ENCODE measurements at places on chromosomes 7 and 10.

DNA sequence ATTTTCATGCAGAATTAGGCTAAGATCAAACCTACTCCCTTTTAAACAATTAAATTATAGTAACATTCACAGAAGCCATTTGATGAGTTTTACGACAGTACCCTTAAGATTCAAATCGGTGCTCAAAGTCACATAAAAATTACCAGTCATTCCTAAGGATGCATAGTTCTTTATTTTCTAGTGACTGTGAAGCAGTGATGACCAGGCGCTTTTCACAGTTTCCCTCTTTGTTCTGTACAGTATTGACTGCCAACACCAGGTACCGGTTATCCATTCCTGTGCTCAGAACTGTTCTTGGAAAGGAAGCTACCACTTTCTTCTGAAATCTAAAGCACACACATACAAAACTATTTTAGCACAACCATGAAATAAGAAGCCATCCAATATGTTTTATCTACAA lies 1.9 kb downstream of the DNA2 start:
- no peaks in the 10 kb centered on the region for H3K27me3 ChIP-seq
- H3K27ac ChIP-seq: no peak overlapping the region
- no peaks in the 10 kb centered on the region for H3K4me1 ChIP-seq
- H3K4me3 ChIP-seq: no peak overlapping the region
- H3K36me3 ChIP-seq: peaks cover 8% of the 10 kb centered on the region

DNA sequence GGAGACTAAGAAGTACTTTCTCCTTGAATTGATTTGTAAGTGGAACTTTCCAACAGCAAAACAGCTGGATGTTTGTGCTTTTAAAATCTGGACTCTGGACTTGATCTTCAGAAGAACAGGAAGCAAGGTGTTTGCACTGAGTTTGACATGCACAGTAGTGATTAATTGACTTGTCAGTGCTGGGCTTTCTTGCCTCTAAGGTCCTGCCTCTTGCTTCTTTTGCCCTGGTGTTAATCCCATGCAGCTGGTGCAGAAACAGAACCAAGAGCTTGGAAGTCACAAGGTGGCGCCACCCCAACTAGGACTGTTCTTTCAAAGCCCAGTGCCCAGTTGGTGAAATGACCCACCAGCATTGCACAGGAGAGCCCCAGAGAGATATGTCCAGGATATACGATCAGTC lies 66.8 kb upstream of the SEPHS1 start:
- H3K27ac ChIP-seq: no peak overlapping the region
- no peak overlapping the region for H3K4me3 ChIP-seq

GRCh38 chr10:36092116-36092515 lies 450.0 kb upstream of the FZD8 start:
- H3K36me3 ChIP-seq: no peaks in the 10 kb centered on the region
- H3K27ac ChIP-seq: no peak overlapping the region
- DNase-seq: no peak
- H3K27me3 ChIP-seq: no peaks in the 10 kb centered on the region
- no peaks in the 10 kb centered on the region for H3K4me1 ChIP-seq

DNA sequence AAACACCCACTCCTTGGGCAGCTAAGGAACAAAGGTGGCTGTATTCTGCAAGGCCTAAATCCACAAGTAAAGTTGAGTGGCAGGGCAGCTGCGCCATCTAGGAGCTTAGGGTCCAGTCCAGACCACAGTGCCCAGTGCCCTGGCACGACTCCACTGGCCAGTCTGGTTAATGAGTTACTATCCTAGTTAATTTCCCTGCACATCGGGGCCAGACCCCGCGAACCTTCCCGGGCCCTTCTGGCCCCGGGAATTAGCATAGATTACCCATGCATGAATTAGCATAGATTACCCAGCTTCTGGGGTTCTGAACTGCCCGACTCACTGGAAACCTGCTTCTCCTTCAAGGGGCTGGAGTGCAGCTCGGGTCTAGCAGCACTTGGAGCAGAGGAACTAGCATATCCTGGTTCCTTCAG lies 3.2 kb upstream of the EMX2 start:
- no peak overlapping the region for H3K27ac ChIP-seq
- H3K4me3 ChIP-seq: no peak overlapping the region
- H3K27me3 ChIP-seq: peaks cover 88% of the 10 kb centered on the region
- no peaks in the 10 kb centered on the region for H3K36me3 ChIP-seq
- DNase-seq: no peak

GRCh38 chr7:26486153-26486552 lies 194.5 kb downstream of the SNX10 start:
- no peak for DNase-seq
- H3K27me3 ChIP-seq: no peaks in the 10 kb centered on the region
- H3K4me3 ChIP-seq: no peak overlapping the region
- H3K36me3 ChIP-seq: no peaks in the 10 kb centered on the region

DNA sequence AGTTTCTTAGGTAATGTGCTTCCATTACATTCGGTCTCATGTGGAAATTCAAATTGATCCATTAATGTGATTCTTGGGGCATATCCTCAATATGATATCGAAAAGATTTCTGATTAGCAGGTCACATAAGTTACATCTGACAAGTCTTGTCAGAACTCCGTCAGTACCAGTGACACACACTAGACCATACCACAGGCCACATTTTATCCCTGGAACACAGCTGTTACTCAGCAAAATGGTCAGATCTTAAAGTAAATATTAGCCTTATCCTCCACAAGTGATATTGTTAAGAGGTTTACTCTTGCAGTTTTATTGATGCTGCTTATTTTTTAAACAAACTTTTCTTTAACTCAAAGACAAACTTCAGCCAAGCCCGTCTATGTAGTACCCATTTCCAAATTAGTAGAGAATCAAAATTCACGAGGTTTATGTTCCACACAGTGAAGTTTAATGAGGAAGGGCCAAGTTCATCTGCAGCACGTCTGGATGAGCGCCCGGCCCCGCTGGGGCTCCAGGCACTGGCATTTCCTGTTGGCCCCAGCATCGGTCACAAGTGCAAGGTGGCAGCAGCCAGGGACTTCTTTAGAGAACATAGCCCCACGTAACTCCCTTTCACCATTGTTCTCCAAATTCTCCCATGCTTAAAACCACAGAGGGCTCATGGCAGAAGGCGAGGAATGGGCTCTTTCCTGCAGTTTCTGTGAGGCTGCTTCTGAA lies 132.2 kb downstream of the VIPR2 start:
- no peak overlapping the region for H3K4me3 ChIP-seq
- peaks cover 4% of the 10 kb centered on the region for H3K4me1 ChIP-seq
- no peak for DNase-seq

DNA sequence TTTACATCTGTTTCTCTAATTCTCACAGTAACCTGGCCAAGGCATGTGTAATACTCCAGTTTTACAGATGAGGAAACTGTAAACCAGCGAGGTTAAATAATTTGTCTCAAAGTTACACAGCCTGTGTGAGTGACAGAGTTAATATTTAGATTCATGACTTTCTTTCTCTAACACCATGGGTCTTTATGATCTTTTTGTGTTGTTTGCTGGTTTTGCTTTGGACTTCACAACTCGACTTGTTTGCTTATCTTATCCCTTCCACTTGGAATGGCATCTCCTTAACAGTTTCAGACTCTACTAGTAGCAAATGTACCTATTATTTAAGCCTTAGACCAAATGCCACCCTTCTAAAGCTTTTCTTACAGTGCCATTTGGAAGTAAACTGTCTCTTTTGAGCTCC lies 34.4 kb downstream of the MXI1 start:
- no peaks in the 10 kb centered on the region for H3K27me3 ChIP-seq
- H3K4me1 ChIP-seq: no peaks in the 10 kb centered on the region
- no peak overlapping the region for H3K27ac ChIP-seq
- H3K4me3 ChIP-seq: no peak overlapping the region
- no peak for DNase-seq
